ENCODE measurements at places on chromosomes 11 and 22. TPM values are rescaled to one million over a fixed set of nuclear protein-coding genes. Genes with fewer than 3 reads are reported as not detected.

Gene SHANK3
- 4.1 TPM for total RNA-seq

DNA sequence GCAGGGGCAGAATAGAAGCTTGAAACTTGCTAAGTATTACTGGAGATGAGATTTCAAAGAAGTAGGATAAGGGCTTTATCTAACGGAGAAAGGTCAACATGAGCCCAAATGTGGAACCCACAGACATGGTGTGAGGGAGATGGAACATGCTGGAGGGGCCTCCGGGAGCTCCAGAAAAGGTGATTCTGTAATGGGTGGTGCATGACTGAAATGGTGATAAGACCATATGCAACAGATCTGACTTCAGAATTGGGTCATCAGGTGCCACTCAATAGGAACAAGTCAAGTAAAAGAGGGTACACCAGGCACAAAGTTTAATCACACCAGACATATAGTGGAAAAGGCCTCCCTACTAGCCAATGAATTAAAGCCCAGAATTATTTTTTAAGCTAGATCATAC is 7.9 kb upstream of the CEP295 start:
- DNase-seq, result no peak

- peak; percentile 59 for DNase-seq
These were observed 915 bp downstream of the FEZ1 start for GRCh38 chr11:125494974-125495725.

DNA sequence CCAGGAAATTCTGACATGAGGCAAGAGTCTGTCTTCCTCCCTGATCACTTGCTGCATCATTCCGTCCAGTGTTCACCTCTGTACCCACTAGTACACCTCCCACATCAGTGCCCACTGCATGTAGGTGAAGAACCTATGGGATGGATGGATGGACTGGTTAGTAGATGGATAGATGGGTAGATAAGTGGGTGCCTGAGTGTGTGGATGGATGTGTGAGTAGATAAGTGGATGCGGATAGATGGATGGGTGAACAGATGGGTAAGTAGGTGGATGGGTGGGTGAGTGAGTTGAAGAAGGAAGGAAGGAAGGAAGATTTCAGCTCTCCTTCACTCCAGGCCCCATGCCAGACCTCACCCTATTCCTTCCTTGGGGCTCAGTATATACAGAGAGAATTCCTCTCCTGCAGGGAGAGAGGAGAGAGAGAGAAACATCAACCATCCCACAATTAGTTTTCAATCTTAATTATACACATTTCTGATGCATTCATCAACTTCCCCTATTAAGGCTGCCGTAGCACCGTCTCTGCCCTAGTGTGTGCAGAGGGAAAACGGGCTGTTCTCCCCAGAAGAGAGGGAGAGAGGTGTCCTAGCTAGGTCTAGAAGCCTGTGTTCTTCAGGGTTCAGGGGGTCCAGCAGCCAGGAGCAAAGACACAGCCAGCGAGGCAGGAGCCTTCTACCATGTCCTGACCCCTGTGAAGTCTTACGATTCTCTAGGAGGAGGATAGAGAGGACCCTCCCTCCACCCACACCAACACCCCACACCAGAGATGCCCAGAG is 125.3 kb downstream of the BUD13 start:
- DNase-seq, result peak; percentile 19

DNA sequence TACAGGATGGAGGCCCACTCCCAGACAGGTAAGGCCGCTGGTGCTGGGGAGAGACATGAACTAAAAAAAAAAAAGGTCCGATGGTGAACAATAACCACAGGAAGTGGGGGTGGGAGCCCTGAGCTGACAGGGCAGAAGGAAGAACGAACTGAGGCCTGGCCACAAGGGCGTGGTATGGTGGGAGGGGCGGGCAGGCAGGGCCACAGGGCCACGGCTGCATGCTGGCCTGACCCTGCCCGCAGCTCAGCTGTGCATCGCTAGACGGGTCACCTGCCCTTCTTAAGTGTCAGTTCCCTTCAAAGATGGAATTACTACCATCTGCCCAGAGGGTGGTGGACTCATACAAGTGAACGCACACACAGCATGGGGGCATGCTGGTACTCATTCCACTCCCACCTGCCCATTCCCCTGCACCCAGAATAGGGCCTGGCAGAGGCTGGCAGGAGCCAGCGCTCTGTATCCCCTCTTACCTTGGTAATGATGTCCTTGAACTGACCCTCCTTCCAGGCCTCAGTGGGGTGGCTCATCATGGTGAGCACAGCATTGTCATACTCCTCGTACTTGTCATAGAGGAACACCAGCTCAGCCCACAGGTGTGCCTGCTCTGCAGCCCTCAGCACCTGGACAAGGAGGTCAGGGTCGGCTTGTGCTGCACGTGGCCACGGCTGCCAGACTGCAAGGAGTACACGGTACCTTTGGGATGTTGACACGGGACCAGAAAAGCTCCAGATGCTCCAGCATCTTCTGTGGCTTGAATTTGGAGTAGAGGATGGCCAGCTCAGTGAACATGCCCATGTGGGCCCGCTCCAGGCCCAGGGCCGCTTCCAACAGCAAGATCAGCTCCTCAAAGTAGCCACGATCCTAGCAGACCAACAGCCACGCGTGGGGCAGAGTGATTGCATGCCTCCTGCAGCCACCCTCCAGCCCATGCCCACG is 17.5 kb upstream of the SLC25A1 start:
- no peak for DNase-seq

DNA sequence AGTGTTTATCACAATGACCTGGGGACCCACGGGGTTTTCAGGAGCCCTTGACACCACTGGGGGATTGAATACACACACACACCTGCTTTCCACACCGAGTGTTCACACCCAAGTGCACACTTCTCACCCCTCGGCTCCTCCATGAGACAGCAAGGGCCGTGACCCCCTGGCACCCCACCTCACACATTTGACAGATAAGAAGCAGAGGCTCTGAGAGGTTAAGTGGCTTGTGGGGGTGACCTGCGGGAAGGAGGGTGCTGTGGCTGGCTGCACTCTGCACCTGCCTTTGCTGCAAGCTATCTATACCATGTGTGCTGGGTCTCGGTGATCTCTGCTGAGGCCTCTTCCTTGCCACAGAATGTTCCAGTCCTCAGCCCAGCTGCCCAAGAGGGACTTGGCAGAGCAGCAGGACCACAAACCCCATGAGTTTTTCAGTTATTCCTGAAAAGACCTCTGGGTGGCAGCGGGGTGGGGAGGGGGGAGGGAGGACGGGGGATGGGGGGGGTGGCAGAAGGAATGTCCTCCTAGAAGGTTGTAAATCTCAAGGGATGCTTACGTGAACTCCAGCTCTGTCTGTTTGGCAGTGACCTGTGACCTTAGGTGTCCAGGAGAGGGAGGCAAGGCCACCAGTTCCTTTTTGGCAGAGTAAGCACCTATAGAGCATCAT is 47.9 kb upstream of the RFPL3 start:
- no peak for DNase-seq

DNA sequence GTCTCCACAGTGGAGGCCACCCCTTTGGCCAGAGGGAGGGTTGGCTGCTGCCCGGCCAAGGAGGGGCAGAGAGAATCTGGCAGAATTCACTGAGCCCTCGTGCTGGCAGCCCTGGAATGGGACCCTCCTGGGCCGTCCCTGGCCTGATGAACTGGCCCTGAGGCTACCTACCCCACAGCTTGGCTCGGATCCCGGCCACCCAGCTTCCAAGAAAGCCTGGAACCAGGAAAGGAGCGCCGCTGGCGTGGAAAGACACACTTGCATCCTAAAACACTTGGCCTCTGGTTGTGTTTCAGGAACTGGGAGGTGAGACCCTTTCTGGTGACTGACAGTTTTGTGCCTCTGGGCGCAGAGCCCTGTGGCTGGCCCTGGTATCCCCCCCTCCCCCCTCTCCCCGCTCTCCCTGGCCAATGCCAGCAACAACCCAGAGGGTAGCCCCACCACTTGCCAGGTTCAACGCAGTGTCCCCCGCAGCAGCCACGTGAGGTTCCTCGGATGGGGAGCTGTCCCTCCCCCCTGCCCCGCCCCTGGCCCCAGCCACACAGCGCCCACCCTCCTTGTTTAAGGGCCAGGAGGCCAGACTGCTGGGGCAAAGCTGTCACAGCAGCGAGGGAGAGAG is 693 bp downstream of the NFAM1 start:
- no peak for DNase-seq

GRCh38 chr11:132055296-132055695 is 684.9 kb downstream of the NTM start:
- no peak for DNase-seq

- no peak for DNase-seq
These were observed 1.5 kb downstream of the DDB2 start for GRCh38 chr11:47216121-47216798.

- no peak for DNase-seq
These were observed 7.4 kb upstream of the IFITM3 start for GRCh38 chr11:328012-328411.

Measured in frontal cortex (tissue), 4 donors.